ENCODE measurements at places on chromosomes 2 and 18.
A peak's percentile ranks its signal among the peaks of the same experiment; 100 is the strongest.

- peak; percentile 16 for DNase-seq
These were observed 98.8 kb downstream of the TRABD2A start for GRCh38 chr2:84781942-84782716.

- DNase-seq = no peak
These were observed 49.8 kb downstream of the ADD2 start for GRCh38 chr2:70718241-70718640.

GRCh38 chr2:99285526-99285925 is 15.5 kb downstream of the LYG1 start:
- DNase-seq = no peak

DNA sequence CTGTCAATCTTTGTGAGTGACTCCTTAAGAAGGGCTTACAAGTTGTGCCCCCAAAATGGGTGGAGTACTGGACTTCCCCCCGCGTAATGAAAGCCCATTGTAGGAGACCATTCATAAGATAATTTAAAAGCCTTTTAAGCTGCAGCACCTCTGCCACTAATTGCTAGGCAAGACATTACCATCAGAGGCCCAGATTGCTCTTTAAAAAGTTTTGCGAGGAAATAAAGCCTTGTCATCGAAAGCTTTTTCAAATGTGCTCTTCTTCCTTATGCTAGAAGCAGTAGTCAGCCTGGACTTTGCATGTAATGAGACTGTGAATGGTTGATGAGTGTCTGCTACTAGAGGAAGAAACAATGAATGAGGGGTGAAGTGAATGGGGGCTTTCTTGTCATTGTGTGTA is 345.3 kb upstream of the CDH2 start:
- DNase-seq = no peak

DNA sequence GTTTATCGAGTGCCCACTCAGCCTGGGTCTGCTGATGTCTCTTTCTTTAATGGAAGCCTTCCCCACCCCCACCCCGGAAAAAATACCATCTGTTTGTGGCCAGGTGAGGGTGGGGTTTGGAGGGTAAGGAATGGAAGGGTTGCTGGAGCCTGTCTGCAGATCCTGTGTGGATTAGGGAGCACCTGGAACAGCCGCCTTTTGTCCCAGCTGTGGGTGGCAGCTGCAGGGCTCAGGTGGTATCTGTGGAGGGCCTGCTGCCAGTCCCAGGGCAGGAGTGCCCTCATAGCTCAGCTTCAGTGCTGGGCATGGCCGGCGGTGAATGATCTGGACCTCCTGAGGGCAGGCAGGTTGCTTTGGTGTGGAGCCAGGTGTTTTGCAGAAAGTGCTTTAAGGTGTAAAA is 45.3 kb downstream of the IMPA2 start:
- DNase-seq = no peak

DNA sequence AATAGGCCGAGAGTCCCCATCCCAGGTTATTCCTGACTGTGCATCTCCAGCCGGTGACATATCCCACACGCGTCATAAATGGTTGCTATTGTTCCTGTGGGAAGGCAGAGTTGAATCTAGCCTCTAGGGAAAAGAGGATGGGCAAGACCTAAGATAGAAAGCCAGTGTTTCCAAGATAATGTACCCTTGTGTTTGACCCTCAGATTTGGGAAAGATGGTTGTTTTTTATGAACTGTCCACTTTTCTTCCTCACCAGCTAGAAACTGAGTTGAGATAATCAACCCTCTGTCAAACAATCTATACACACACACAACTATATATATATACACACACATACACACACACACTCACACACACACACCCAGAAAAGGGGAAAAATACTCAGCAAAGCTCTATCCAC is 131.0 kb downstream of the PRKCE start:
- DNase-seq = no peak

DNA sequence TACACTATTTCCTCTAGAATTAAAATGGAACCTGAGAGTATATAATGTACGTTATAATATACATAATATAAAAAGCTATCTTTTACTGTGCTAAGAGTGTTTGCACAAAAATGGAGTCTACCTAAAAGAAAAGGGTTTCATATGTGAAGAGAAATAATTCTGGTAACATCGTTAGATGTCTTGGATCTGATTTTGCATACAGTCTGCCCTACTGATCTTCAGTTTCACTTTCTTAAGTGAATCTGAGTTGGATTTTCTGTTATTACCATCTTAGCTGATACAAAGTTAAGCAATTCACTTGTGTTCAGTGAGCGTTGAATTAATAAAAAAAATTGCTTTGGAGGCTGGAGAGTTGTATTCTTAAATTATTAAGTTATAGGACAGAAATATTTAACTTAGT is 502.1 kb upstream of the TMEFF2 start:
- no peak for DNase-seq

- no peak for DNase-seq
These were observed 32.9 kb downstream of the CENPO start for GRCh38 chr2:24825883-24826772.

DNA sequence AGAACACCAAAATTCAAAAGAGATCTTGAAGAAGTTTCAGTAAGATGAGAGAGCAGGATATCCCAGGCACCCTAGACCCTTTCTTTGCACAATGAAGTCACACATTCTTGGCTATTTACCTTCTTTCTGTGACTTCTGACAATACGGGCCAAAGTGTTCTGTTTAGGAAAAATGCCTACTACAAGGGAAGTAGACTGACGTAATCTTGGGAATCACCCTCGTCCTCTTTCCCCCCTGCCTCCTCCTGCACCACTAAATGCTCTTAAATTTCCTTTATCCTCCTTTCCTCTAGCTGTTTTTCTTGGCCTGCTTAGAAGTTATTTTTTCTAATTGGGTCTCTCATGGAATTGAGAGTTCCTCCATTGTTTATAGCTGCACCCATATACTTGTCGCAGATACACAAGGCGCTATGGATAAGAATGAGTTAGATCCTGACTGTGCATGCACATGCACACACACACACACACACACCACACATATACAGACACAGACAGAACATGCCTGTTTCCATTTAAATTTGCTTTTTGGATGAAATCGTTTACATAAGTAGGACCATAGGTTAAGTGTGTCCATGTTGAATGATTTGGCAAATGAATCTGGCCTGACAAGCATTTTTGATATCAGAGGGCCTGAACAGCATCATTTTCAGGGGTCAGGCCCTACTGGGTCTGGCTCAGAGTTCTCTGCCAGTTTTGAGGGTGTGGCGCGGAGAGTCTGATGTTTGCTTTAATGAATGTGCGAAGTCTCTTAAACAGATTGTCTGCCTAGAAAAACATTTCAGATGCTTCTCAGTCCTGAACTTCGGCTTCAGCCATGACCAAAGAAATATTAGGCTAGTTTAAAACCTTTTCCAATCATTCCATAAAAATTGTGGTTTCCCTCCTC is 131.9 kb upstream of the NT5C1B start:
- no peak for DNase-seq

GRCh38 chr2:168256448-168256847 is 9.1 kb upstream of the STK39 start:
- DNase-seq = no peak

- DNase-seq = no peak
These were observed 5.5 kb downstream of the COPS9 start for GRCh38 chr2:240130393-240131195.

- no peak for DNase-seq
These were observed 908.2 kb downstream of the TSN start for GRCh38 chr2:122663620-122664019.

- DNase-seq = no peak
These were observed 193.5 kb upstream of the ALKAL2 start for GRCh38 chr2:481388-481787.

DNA sequence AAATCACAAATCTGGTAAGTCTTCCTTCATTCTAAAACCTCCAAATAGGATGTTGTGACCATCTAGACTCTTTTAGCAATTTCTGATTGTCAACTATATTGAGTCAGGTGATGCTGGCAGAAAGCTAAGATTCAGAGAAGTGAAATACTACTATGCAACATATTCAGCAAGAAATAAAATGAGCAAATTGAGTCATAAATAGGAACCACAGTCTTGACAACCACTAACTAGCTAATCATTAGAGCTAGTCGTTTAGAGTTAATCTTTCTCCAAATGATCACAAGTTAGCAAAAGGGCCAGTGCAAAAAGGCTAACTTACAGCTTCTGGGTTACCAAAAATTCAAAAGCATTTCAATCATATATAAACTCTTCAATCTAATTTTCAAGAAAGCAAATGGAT is 54.5 kb downstream of the ROCK1 start:
- no peak for DNase-seq

DNA sequence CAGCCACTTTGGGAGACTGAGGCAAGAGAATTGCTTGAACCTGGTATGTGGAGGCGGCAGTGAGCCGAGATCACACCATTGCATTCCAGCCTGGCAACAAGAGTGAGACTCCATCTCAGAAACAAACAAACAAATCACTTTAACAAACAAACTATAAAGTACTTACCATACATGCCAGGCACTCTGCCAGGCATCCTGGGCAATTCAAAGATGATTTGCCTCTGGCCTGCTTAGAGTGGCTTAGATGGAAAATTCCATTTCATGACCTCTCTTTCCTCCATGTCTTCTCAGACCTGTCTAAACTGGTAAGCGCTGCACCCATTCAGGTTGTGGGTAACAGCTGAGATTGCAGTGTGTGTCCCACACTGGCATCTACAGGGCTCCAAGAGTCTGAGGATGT is 273.2 kb downstream of the BCL2 start:
- no peak for DNase-seq

GRCh38 chr2:36413218-36413617 is 57.6 kb downstream of the CRIM1 start:
- no peak for DNase-seq

DNA sequence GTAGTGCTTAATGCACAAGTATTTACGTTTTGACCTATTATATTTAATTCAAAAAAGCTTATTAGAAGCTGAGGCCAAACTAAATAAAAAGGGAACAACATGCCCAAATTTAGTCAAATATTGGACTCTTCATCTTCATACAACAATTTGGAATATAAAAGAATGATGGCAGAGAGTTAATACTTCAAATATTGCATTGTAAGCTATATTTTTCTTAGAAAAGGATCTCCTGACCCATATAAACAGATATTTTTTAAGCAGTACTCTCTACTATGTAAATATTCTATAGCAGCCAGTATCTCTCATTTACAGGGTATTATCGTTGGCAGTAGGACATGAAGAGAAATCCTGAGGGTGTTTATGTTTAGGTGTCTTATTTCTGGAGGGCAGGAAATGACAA is 531.2 kb downstream of the NYAP2 start:
- no peak for DNase-seq

GRCh38 chr2:47695800-47696477 is 87.0 kb upstream of the MSH6 start:
- no peak for DNase-seq

DNA sequence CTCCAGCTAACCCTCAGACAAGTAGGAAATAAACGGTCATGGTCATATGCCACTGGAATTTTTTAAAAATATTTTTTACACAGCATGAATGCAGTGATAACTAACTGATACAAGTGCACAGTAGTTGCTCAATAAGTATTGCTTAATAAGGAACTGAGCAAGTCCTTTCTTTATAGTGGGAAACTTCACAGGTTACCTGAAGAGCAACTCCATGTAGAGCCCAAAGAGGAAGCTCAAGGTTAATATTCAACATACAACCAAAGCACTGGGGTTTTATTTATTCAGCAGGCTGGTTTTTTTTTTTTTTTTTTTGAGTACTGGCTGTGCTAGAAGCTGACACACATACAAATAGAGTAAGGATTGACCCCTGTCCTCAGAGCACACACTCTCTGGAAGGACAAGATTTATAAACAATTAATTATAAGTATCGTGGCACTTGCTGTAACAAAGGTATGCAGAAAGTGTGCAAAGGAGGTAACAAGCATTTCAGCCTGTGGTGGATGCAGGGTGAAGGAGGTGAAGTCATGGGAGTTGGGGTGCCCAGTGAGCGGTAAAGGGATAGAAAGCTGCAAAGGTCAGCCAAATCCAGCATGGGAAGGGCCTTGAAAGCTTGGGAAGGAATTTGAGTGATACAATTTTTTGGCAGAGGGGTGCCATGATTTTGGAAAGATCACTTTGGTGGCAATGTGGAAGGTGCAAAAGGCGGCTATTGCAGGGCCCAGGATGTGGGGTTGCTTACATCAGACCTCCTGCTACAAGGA is 52.7 kb downstream of the ATOH8 start:
- no peak for DNase-seq

- DNase-seq = no peak
These were observed 106.5 kb upstream of the ATP8B1 start for GRCh38 chr18:57909620-57910019.

DNA sequence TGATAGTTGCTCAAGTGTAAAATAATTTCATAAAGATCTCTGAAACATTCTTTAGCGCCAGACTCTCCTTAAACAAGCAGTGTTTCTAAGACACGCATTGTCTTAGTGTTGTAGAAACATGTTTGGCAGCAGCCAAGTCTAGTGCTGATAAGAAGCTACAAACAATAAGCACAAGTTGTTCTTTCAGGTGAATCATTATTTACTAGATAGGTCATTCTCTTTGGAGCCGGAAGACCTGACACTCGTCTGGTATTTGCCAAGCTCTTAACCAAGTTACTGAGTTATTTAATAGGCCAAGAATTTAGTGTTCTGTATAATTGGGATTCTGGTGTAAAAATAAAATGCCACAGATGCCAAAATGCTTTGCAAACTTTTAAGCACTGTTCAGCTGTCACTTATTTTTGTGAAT is 852.1 kb downstream of the CPS1 start:
- DNase-seq = no peak

DNA sequence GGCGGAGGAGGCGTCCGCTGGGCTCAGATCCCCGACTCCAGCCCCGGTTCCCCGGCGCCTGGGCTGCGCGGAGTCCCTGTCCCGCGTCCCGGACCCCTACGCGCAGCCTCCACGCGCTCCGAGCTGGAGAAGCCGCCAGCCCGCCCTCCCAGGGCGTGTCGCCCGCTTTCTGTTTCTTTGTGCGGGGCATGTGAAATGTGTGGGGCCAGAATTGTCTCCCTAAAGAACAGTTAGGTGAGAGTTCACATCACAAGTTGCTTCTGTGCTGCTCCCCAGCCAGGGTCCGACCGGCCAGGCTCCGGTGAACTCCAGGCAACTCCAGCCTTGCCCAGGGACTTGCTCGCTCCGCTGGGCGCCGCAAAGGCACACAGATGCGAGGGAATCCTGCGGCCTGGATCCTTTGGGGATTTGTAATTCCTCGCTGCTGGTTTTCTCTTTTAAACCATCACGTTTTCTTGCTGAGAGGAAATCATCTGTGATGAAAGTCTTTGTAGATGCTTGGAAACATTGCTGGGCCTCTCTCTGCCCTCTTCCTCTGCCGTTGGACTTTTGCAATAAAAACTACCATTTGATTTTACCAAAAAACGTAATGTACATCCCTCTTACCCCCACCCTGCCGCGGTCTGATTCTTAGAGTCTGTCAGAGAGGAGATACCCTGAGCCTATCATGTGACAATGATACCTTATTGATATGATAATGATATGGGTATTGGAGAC is 631 bp downstream of the GYPC start:
- DNase-seq = no peak

- DNase-seq = no peak
These were observed 34.3 kb downstream of the GIGYF2 start for GRCh38 chr2:232731470-232731869.

GRCh38 chr2:139469985-139470384 is 689.8 kb upstream of the NXPH2 start:
- no peak for DNase-seq

GRCh38 chr2:239803766-239804115 is 221.4 kb downstream of the NDUFA10 start:
- DNase-seq = no peak

Data from GM12864 (cell line).